Left colon (tissue), 2 donors: ENCODE measurements at places on chromosomes 5 and 9.

- DNase-seq, result no peak
Measured at GRCh38 chr5:74562122-74562521, 78.4 kb downstream of the ENC1 start.

- no peak for DNase-seq
Measured at GRCh38 chr9:73153793-73154227, 2.1 kb downstream of the ANXA1 start.

DNA sequence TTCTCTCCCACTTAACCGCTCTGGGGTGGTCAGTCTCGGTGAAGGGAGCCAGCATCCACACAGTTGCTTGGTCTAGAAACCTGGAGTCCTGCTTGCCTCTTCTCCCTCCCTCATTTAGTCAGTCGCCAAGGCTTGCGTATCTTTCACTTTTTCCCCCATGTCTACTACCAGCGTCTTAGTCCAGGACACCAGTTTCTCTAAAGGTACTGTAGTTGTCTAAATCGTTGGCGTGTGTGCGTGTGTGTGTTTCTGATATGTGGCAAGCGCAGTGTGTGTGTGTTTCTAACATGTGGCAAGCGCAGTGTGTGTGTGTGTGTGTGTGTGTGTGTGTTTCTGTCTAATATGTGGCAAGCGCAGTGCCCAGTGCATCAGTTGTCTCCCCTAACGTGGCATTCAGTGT is 641 bp downstream of the ATP6V1G1 start:
- DNase-seq, result peak; percentile 34

DNA sequence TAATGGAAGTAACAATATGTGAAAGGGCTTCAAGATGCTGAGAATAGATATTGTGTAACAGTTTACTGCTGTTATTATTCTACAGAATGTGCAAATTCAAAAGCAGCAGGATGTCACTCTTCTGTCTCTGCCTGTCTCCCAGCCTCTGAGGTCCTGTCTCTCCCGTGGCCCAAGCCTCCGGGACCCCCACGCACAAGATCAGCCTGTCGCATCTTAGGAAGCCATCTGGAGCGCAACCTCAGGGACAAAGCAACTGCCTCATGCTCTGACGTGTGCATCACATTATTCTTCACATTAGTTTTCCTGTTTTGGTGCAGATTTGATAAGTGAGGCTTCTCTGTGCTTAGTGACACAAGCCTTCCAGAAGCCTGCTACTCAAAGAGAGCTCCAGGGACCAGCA is 46.5 kb upstream of the C9orf72 start:
- no peak for DNase-seq

- no peak for DNase-seq
Measured at GRCh38 chr5:139291051-139291450, 2.5 kb upstream of the MATR3 start.

DNA sequence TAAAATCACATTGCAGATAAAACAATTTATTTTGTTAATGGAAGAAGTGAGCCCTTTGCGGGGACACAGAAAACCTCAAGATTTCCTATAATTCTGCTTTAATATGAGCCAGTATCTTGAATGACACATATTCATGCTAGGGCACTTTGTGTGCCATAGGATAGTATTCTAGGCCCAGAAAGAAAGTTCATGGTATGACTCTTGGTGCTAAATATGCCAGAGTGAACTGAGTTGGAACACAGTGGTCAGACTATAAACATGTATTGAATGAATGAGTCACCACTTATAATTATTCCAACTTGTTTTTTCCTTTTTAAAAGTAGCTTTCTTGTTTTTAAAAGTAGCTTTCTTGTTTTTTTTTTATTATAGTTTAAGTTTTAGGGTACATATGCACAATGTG is 46.0 kb downstream of the ADAMTS19 start:
- no peak for DNase-seq

- DNase-seq, result no peak
Measured at GRCh38 chr9:111349766-111350165, 19.7 kb upstream of the OR2K2 start.

- peak; percentile 86 for DNase-seq
Measured at GRCh38 chr9:113528088-113528487, 64.6 kb downstream of the RGS3 start.

DNA sequence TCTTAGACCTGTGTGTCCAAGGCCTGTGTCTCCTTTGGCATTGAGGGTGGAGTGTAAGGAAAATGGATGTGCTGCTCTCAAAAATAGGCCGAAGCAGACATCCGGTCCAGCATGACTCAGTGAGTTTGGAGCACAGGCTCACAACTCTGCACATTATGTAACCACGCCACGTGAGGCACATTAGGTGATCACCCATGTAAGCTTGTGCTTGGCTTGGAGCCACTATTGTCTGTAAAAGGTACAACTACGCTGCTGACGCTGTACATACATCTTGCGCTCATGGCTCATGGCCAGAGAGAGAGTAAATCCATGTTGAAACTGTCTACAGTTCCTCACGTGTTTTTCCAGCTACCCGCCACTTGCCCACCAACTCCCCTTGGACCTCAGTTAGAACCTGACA is 177.5 kb downstream of the PDE4D start:
- DNase-seq, result no peak

- no peak for DNase-seq
Measured at GRCh38 chr9:112535301-112535700, 48.7 kb downstream of the KIAA1958 start.

DNA sequence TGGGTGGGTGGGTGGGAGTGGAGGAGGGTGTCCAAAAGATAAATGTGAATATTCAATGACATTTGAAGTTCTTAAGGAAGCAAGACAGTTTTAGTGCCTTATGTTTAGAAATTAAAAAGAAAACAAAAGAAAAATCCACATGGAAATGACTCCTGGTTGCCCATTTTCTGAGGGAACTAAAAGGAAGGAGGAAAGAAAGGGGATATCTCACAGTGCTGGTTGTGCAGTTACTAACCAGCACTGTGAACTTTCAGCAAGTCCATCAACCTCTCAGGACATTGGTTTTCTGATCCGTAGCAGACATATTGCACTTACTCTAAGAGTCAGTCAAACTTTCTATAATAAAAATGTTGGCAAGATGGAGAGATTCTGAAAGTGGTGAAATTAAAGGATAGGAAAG is 431.0 kb upstream of the CLINT1 start:
- DNase-seq, result no peak

- no peak for DNase-seq
Measured at GRCh38 chr5:107858324-107858723, 187.6 kb upstream of the EFNA5 start.

DNA sequence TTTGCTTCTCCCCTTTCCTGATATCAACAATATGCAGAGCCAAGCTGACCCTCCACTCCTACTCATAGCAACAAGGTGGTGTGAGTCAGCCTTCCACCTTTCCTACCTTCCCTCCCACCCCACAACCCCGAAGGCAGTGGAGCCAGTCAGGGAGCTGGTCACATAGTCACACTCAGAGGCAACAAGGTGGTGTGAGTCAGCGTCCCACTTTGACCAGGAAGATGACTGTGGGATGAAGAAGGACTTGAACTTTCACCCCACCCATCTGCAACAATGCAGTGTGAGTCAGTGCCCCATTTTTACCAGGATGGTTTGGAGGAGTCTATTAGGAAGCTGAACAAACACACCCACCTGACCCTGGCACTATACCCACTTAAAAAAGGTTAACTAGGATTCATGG is 30.1 kb upstream of the ZNF782 start:
- DNase-seq, result no peak

GRCh38 chr9:36141288-36141687 is 4.8 kb downstream of the GLIPR2 start:
- no peak for DNase-seq

GRCh38 chr5:33059081-33059480 is 348.0 kb downstream of the NPR3 start:
- no peak for DNase-seq

GRCh38 chr5:63961125-63961597 is 1.1 kb downstream of the HTR1A start:
- DNase-seq, result no peak

DNA sequence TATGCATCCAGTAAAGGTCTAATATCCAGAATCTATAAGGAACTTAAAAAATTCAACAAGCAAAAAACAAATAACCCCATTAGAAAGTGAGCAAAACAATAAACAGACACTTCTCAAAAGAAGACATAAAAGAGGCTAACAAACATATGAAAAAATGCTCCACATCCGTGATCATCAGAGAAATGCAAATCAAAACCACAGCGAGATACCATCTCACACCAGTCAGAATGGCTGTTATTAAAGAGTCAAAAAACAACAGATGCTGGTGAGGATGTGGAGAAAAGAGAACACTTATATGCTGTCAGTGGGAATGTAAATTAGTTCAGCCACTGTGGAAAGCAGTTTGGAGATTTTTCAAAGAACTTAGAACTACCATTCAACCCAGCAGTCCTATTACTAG is 86.1 kb downstream of the WWC1 start:
- DNase-seq, result no peak

- no peak for DNase-seq
Measured at GRCh38 chr5:180785794-180786221, 16.8 kb downstream of the MGAT1 start.

DNA sequence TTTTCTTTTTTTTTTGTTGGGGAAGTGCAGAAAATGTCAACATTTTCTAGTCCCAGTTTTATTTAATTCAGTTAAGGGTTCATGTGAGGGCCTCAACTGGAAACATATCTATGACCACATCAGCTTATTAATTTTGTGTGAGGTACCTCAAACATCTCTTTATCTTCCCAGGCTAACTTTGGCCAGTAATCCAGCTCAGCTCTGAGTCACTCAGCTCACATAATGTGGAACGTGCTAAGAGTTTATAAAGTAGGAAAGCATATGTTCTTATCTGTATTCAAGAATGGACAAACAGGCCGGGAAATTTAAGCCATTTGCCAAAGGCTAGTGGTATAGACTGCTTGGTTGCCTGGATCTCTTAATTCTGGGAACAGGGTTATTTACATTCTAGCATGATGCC is 118.4 kb downstream of the INSYN2B start:
- DNase-seq, result no peak

- DNase-seq, result no peak
Measured at GRCh38 chr9:660227-660626, 181.3 kb upstream of the DMRT1 start.

GRCh38 chr5:173265433-173265832 is 30.4 kb upstream of the NKX2-5 start:
- DNase-seq, result no peak

DNA sequence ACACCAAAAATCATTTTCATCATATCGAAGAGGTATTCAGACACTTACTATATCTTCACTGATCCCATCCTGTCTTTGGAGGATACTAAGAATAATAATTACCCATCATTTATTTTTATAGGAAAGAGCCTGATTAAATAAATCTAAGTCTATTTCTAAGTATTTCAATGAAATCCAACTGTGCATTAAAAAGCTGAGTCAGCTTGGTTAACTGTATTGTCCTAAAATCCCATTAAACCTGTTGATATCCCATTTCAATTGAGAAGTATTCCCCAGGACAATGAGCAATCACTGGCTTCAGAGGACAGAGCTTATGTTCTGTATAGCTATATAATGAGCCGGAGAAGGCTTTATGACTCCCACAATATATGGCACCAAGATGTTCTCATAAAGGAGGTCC is 142.0 kb upstream of the RORB start:
- DNase-seq, result no peak

- DNase-seq, result no peak
Measured at GRCh38 chr5:18761801-18762200, 1127.5 kb downstream of the TAF11L14 start.

DNA sequence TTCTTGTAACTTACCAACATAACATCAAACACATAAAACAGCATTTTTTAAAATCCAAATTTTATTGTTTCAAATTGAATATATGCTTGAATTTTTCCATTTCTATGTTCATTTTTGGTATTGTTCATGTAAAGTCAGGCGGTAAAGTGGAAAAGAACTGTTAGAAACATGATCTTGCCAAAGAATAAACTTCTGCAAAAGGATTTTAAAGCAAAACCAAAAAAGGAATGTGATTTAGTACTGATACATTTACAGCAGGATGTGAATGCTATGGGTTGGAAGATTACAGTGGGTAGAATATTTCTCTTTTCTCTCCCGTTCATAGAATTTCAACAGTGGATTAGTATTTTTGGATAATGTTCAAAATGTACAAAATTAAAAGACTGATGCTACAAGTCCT is 277.2 kb upstream of the MPDZ start:
- DNase-seq, result no peak

DNA sequence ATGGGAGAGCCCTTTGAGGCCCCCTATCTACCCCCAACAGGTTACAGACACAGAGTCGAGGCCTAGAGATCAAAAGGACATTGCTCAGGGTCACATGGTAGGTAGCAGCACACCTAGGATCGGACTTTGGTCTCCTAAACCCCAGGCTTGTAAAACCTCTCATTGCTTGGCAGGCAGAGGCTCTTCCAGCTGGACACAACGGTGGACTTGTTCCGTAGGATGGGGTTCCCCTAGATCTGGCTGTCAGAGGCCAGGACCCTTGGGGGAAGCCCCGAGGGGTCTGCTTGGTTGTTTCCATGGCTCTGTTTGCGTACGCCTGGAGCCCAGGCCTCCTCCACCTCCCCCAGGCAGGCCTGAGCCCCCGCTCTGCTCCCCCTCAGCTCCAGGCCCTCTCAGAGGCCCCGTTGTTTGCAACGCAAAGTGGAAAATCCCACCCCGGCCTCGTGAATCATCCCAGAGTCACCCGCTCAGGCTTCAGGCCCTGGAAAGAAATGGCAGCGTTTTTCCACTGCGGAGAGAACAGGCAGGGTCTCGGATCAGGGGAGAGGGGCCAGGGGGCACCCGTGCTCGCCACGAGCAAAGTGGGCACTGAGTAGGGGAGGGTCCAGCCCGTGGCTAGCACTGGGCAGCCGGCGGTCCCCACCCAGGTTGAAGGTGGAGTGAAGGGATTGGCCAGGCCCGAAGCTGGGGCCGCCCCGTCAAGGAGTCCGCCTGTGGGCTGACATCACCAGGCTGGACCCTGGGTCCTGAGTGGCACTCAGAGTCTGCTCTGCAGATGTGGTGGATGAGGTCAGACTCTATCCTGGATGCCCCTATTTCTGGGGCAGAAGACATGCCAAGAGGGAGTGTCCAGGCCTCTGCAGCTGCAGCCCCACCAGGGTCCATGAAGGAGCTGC is 19.8 kb downstream of the COL27A1 start:
- DNase-seq, result no peak

- DNase-seq, result no peak
Measured at GRCh38 chr5:41885286-41885685, 15.1 kb upstream of the OXCT1 start.

DNA sequence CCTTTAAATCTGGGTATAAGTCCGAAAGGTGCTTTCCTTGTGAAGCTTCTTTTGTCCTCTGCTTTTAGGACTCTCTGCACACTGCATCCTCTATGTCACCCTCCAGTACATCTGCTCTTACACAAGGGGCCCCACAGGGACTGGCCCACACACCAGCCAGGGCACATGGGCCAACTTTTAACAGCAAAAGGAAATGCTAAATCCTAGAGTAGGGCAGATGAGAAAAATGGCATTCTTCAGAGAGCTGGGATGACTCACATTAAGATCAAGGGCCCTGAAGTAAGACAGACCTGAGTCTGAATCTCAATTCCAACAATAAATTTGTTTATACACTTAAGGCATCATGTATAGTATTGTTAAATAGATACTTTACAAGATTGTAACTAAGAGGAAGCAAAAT is 40.3 kb upstream of the CDKN2B start:
- DNase-seq, result no peak
